Mucosa of descending colon (tissue), 3 donors: ENCODE measurements at places on chromosomes 7 and 10.

DNA sequence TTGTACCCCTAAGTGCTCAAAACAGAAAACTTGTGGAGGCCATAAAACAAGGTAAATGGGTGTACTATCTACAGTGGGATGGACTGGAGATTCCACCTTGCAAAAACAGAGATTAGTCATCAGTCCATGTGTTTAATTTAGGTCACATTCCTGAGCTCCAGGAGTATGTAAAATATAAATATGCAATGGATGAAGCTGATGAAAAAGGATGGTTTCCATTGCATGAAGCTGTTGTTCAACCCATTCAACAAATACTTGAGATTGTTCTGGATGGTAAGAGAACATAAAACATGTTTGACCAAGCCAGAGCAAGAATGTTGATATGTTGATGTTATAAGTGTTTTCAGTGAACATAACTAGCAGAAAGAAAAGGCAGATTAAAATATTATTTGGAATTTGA is 14.6 kb downstream of the ASB15 start:
- DNase-seq: no peak

DNA sequence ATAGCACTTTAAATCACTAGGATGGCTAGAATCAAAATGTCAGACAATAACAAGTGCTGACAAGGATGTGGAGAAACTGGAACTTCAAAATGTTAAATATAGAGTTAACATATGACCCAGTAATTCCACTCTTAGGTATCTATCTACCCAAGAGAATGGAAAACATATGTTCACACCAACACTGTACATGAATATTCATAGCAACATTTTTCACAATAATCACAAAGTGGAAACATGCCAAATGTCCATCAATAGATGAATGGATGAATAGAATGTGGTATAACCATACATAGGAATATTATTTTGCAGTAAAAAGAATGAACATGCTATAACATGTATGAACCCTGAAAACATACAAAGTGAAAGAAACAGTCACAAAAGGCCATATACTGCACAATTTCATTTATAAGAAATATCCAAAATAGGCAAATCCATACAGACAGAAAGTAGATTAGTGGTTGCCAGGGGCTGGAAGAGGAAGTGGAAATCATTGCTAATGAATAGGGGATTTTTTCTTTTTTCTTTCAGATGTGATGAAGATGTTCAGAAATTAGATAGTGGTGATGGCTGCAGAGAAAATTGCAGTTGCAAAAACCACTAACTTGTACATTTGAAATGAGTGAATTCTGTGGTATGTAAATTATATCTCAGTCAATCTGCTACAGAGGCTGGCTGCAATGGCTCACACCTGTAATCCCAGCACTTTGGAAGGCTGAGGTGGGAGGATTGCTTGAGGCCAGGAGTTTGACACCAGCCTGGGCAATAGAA is 93.0 kb downstream of the CPVL start:
- DNase-seq: no peak

- DNase-seq: no peak
Observed at GRCh38 chr7:1345796-1346755, 113.2 kb downstream of the MICALL2 start.

DNA sequence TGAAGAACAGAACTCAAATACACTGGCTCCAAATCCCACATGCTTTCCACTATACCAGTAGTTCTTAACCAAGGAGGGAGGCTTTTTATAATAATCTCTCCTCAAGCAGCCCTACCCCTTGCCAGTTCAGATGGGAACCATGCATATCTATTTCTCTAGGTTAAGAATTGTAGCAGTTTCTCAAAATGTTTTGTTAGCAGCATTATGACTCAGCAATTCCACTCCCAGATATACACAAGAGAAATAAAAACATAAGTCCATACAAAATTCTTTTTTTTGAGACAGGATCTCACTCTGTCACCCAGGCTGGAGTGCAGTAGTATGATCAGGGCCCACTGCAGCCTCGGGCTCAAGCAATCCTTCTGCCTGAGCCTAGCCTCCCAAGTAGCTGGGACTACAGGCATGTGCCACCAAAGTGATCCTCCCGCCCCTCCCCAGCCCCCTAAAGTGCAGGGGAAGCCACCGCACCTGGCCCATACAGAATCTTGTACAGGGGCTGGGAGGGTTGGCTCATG is 18.1 kb downstream of the YWHAG start:
- DNase-seq: no peak

DNA sequence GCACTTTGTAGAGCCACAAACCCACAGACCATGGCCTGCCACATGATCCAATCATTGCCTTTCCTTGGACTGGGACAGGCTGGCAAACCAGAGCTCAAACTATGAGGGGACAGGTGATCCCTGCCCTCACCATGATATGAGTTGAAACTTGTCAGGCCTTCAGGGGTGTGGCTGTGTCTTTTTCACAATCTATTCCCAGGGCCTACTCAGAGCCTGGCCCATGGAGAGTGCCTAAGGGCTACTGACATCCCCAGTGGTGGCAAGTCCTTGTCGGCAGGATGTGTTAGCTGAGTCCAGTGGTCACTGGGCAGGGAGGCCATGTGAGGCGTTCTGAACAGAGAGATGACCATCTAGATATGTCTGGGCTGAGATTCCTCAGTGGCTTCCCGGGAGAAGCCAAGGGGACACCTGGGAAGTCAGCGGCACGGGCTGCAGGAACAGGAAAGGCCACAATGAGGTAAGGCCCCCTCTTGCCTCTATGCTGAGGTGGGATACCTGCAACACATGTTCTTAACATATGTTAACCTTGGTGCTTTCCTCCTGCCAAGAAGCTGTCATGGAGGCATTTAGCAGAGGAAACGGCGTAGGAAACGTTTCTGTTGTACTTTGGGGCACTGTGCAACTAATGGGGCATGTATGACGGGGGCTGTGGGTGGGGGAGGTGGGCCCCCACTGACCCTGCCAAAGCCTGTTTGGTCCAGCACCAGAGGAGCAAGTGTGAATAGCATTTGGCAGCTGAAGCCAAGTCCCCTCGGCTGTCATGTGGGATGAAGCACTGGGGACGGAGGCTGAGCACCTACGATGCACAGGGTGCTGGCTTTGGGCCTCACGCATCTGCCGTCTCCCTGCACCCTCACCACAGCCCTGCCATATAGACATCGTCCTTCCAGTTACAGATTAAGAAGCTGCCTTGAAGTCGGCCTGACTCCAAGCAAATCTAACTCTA is 384.0 kb downstream of the RPS24 start:
- no peak for DNase-seq

DNA sequence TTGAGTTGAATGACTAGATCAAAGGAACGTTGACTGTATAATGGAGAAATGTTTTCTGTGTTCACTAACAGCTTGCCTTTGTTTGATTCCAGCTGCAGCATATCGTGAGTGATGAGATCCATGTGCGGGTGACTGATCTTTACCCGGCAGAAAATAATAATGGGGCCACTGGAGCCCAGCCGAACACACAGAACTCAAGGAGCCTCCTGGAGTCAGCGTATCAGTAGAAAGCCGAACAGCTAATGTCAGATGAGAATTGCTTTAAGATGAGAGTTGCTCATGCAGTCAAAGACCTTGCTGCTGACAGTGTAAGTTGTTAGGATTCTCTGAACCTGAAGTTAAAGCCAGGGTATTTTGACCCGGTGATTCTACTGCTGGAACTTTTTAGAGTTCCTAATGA is 34.3 kb upstream of the MTPAP start:
- DNase-seq: no peak

- DNase-seq: no peak
Observed at GRCh38 chr10:74450602-74451001, 299.6 kb downstream of the ADK start.

DNA sequence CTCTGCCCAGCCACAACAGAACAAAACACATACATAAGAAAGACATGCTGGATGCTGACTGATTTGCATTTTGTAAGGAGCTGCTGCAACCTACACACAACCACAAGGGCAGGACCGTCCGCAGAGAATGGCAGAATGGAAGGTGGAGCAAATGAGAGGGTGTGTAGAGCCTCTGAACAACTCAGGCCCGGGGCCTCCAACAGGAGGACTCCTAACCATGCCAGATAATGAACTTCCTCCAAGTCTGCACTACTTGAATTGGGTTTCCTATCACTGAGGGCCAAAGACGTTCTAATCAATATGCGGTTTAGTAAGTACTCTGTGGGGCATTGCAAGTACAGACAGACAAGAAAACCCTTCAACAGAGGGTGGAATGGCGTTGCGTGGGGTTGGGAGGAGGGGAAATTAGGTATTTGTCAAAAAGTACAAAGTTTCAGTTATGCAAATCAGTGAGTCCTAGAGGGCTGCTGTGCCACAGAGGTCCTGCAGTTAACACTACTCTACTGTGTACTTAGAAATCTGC is 14.6 kb downstream of the VOPP1 start:
- no peak for DNase-seq

DNA sequence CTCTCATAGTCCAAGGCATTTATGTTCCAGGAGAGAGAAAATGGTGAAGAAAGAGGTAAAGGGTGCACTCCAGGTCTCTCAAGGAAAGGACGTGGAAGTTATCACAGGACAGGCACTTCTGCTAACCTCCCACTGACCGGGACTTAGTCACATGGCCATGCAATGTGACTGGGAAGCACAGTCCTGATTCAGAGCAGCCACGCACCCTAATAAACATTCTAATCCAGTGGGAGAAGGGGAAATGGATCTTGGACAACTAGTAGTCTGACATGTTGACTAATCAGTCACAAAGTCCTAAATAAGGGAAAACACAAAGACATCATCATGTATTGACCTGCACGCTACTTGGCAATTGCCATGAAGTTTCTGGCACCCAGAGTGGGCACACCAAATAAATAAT is 417.5 kb upstream of the ZMIZ1 start:
- no peak for DNase-seq

GRCh38 chr7:3438352-3438751 is 137.3 kb downstream of the SDK1 start:
- no peak for DNase-seq
